ENCODE measurements at places on chromosomes 13 and 19.
A peak's percentile ranks its signal among the peaks of the same experiment; 100 is the strongest.

DNA sequence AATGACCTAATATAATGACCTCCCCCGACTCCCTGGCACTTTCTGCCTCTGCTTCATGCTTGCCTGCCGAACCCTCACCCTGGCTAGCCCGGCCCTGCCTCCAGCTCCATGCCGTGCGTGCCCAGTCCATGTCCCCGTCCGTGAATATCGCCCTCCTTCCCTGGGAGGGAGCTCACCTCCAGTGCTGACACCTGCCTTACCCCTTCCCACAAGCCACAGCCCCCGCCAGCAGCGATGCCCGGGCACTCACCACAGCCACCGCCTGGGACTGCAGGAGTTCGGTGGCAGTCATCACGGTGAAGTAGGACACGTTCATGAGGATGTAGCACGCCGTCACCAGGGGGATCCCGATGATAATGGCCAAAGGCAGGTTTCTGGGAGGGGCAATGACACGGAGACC, 10.0 kb downstream of the SLC7A9 start:
- no peak for DNase-seq

GRCh38 chr13:89936256-89936655, 1411.2 kb upstream of the MIR17HG start:
- DNase-seq, result no peak

DNA sequence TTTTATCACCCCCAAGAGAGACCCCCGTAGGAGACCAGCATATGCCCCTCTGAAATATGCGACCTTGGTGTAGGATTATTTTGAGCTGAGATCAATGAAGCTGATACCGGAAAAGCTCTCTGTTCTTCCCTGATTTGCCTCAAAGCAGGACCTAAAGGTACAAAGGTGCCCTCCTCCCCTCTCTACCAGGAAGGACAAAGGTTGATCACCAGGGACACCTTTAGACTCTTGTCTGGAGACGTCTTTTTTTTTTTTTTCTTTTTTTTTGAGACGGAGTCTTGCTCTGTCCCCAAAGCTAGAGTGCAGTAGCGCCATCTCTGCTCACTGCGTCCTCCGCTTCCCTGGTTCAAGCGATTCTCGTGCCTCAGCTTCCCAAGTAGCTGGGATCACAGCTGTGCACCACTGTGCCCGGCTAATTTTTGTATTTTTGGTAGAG, 792 bp upstream of the PEX11G start:
- no peak for DNase-seq

DNA sequence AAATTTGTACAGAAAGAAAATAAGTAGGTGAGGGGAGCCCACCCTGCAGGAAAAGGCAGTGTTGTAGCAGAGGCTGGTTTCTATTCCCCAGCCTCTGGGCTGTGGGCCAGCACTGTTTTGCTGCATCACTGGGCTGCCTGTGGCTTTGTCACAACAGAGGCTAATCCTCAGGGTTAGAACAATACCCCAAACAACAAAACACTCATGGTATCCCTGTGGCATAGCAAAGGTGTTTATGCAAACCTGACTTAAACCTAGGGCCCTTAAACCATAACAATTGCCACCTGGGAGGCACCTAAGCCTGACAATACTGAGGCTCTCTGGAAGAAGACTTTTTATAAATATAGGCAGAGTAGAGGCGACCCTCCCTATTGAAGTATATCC, 314.7 kb downstream of the OLFM4 start:
- DNase-seq, result no peak

DNA sequence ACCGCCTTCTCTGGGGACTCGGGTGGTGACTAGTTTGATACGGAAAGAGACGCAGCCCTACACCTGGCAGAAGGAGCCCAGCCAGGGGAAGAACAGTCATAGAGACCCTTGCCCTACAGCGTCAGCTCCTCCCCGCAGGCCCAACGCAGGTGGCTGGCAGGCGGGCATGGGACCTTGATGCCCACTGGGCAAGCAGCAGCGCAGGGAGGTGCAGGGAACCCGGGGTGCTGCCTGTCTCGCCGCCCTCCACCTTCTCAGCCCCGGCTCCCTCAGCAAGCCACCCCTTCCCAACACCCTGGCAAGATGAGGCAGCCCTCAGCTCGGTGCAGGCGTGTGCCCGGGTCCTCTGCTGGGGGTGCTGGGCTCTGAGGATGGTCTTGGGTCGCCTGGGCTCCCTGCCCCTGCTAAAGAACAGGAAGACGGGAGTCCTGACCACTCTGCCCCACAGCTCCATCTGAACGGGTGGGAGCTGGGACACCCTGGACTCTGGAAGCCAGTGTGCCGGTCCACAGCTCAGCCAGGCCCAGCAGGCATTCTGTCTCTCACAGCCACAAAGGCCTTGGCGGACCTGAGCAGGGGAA, 9.0 kb downstream of the MIER2 start:
- DNase-seq, result no peak

GRCh38 chr13:110447058-110447511, 114.4 kb downstream of the RAB20 start:
- no peak for DNase-seq

DNA sequence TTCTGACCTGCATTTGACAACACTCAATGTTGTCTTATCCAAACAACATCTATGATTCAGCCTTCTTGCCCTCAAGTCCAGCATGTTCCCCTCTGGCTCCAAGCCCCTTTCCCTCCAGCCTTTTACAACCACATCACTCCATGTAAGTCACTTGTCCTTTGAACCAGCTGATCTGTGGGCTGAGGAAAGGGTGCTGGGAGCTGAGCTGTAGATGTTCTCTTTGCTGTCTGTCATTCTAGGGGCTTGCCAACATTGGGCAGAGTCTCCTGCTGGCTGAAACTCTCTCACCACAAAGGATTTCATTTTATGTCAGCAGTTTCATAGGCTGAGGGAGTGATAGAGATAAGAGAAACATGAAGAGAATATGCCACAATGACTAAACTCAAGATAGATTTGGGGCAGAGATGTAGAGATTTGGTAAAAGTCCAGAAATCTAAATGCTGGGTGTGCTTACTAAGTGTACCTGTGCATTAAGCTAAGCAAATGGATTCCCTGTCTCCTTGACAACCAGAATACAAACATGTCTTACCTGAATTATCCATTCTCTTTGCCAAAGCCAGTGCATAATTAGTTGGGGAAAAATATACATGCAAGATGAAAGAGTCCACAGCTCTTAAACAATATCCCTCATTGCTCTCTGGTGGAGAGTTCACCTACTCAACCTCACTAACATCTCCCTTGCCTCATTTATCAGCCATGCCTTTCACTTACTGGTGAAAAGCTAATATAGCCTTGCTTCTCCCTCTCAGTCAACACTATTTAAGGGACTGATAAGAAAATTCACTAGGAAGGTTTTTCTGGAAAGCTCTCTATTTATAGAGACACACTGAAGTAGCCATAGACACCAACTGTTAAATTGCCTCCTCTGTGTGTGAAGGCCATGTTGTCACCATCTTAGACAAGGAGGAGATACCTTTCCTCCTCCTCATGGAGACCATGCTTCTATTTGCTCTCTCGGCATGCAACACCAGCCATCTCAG, 175.5 kb upstream of the SERP2 start:
- no peak for DNase-seq

GRCh38 chr19:13099073-13099999, 3.3 kb downstream of the LYL1 start:
- DNase-seq, result peak; percentile 55

DNA sequence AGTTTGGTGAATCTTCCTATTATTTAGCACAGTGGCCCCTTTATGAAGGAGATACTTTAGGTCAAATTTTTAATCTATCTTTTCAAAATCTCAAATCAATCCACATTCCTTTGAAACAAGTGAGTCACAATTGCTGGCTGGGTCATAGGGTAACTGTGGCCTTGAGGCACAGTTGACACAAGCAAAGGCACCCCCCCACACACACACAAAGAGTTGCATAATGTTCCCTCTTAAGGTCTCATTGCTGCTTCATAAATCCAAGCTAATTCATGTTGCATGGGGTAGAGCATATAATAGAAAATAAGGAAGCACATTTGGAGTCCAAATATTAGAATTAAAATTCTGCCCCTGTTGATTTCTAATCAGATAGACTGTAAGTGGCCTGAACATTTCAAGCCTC, 171.5 kb downstream of the DLEU7 start:
- DNase-seq, result no peak

- no peak for DNase-seq
Observed at GRCh38 chr19:49954933-49955332, 6.0 kb downstream of the SIGLEC11 start.

- DNase-seq, result no peak
Observed at GRCh38 chr13:43558939-43559338, 227.8 kb downstream of the ENOX1 start.

DNA sequence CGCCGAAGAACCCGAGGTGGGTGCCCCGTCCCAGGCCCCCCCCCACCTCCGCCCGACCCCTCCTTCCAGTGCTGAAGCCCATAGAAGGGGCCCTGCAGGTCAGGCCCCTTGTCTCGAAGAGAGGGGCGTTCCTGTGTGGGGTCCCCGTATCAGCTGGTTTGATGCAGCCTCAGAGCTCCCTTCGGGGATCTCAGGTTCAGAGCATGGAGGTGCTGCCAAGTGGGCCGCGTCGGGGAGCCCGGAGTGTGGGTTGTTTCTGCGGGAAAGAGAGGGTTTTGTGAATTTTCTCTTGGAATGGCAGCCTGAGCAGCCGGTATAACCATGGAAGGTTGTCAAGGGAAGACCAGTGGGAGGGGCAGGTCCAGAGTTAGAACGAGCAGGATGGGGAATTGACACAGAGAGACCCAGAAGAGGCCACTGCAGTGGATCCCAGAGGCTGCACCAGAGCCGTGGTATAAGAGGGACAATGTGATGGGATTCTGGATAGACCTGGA, 384 bp downstream of the TRAPPC2B start:
- no peak for DNase-seq

DNA sequence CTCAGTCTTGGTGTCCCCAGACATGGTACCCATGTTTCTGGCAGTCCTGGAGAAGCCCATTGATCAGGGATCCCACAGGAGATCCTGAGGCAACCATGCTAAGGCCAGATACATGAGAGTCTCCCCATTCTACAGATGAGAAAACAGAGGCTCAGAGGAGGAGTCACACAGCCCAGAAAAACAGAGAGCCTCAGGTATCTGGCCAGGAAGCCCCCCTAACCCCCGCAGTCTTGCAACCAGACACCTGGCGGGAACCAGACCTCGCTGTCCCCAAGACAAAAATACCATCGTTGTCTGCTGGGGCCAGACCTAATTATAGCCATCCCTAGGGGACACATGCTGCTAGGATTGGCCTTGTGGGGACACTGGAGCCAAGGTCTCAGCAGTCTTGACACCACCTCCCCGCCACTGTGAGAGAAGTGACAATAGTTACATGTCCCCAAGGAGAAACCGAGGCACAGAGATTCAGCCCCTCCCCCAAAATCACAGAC, 1.6 kb upstream of the PDE4C start:
- DNase-seq, result no peak

GRCh38 chr19:34402074-34402600, 2.1 kb upstream of the PDCD2L start:
- no peak for DNase-seq

- no peak for DNase-seq
Observed at GRCh38 chr13:99388334-99388923, 81.2 kb upstream of the GPR183 start.

GRCh38 chr13:88937384-88937783, 1266.2 kb downstream of the SLITRK5 start:
- DNase-seq, result no peak

DNA sequence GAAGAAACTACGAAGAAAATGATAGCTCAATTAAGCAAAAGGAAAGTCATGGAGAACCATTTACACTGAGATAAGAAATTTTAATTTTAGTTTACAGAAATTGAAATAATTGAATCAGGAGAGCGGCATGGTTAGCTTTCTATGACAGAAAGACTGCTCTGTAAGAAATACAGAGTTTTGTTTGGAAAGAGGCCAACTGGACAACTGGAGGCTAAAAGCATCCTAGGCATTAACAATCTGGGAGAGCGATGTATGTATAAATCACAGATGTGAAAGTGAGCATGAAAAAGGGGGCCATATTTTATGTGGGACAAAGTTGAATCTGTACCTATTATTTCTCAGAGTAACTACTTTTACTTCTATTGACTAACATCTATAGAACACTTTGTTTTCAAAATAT, 1608.8 kb upstream of the PCDH20 start:
- DNase-seq, result no peak

DNA sequence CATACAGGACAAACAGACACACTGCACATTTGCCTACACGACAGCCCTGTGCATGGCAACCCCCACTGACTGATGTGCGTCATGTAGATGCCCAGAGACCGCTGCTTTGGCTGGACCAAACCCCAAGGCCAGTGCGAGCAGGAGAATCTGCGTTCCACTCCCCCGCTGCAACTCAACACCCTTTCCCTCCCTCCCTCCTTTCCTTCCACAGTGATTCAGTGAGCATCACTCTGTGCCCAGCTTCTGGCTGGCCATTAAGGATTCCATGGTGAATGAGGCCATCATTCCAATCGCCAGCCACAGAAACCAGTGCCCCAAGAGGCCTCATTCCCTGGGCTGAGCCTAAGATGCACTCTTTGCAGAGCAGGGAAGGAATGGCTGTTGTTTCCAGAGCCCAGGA, 61.6 kb downstream of the GSX1 start:
- DNase-seq, result no peak

- no peak for DNase-seq
Observed at GRCh38 chr19:19297759-19298158, 22.6 kb downstream of the SUGP1 start.

DNA sequence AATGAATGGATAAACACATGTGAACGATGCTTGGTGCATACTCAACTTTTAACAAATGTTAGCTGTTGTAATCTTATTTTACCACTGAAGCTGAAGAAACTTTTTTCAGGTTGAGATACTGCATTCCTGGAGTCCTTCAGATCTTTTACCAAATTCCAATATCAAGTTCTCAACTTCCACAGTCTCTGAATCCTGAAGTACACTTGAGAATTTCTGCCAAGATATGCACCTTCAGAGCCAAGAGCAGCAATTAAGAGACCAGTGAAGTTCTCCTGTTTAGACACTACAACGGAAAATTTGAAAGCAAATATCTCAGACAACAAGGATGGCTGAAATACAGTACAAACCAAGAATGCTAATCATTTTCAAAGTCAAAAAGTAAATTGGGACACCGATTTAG, 84.6 kb upstream of the MTIF3 start:
- no peak for DNase-seq

GRCh38 chr13:35693134-35693784, 216.8 kb upstream of the MAB21L1 start:
- no peak for DNase-seq

DNA sequence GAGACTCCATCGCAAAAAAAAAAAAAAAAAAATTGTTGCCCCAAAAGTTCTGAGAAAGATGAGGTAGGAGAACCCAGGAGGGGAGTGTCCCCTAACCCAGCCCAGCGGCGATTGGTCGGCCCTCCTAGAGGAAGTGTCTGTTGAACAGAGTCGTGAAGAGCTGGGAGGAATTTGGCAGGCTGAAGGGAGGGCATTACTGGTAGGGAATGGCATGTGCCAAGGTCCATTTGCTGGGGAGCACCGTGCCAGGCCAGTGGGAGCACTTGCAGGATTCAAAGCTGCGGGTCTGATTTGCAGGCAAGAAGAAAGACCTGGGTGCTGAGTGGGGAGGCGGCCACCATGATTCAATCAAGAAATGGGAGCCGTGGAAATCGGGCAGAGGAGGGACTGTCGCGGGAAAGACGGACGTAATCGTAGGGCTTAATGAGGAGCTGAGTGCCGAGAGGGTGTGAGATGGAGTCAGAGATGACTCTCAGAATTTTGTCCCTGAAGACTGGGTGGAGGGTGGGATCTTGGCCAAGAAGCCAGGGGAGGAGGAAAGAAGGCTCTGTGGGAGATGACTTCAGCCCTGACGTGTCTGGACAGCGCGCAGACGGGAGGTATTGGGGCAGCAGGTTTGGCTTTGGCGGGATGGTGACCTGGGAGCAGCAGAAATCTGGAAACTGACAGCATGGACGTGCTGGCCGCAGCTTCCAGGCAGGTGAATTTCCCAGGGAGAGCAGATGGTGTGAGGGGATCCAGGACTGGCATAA, 15.4 kb downstream of the CERS4 start:
- DNase-seq, result no peak

Data from stimulated activated CD8-positive, alpha-beta memory T cell treated with anti-CD3 and anti-CD28 coated beads, Interleukin-7, amount 100 ng/mL, for 4 hours (primary cell).